ENCODE measurements at places on chromosomes 1 and 21.

- no peak for DNase-seq
Observed at GRCh38 chr1:76084029-76084627, 9.6 kb downstream of the ST6GALNAC3 start.

GRCh38 chr1:16888860-16889816, 6.6 kb upstream of the RNU1-2 start:
- DNase-seq: peak; percentile 29

DNA sequence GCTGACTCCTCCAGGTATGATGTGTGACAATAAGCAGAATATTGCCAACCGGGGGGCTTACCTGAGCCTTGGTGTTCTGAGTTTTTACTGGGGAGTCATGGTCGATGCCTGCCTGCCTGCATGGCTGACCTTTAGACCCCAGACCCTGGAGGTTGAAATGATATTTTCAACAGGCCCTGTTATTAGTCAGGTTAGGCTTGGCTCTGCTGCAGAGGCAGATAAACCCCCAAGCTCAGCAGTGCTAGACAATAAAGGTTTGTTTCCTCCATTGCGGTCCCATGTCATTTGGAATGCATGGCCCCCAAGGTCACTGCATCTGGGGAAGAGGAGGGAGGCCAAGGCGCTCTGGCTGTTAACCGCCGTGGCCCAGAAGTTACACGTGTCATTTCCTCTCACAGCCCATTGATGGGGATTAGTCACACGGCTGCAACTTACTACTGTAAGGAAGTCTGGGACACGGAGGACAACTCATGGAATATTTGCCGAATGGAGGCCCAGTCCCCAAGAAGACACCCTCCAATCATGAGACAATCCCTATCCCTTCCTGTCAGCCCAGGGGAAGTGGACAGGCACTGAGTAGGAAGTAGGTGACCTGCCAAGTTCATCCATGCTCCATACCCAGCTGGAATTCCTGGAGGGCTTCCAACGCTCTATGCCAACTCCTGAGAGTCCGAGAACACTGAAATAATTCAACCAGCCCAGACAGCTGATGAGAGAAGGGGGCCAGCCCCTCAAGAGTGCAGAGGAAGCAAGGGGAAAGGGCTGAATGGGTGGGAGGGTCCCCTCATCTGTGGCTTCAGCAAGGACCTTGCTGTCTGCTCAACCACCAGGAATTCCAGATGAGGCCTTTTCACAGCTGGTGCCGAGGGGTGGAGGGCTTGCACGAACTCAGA, 97.3 kb downstream of the TAS1R2 start:
- DNase-seq: no peak

- no peak for DNase-seq
Observed at GRCh38 chr1:229665912-229666558, 40.0 kb downstream of the URB2 start.

DNA sequence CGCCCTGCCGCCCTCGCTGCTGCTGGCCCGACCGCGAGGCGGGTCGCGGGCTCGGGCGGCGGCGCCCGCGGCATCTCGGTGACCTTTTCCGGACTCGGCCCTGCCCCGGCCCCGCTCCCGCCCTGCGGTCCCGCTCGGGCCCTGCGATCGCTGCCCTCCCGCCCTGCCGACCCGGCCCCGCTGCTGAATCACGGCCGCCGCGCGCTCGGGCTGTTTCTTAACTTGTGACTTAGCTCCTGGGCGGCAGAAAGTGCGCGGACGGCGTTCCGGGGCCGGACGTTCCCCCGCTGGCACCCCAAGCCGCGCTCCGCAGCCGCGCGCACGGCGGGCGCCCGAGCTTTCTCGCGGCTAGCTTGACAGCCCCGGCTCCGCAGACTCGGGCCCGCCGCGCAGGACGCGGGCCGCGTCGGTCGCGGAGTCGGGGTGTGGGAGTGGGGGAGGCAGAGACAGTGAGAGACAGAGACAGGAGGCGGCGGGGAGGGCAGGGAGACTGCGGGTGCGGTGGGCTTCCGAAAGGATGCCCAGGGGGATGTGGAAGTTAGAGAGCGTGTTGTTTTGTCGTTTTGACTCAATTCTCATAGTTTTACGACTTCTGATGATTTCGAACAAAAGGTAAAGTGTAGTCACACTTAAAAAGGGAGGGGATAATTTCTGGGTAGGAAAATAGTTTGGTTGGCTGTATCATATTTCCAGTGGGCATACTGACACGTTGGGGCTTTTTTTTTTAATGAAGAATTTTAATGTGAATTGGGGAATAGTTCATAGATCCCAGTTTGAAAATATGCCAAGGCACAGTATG, 49.8 kb downstream of the PRDM2 start:
- no peak for DNase-seq

DNA sequence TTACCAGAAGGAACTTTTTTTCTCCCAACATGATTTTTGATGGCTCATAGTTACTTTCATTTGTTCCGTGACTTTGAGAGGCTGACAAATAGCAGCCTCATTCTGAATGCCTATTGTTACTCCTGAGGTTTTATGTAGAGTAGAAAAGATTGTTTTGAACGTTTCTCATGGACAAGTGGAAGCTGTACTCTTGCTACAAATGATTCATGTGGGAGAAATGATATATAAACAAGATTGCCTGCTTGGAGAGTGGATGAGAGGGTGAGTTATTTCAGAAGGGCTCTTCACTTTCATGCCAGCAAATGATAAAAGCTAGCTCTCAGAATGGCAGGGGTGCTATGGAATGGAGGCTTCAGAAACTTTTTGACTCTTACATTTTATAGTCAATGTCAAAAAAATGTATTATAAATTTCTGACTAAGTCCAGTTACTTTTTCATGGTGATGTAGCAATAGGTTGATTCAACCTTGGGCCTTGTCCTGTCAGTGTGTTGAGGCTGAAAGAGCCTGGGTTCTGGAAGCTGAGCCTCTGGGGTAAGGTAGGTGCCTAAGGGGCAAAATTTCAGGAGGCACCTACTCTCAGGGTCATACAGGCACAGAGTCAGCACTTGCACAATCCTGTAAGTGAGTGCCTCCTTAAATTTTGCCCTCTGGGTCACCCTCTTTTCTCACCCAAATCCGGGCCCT, 19.4 kb downstream of the JUN start:
- no peak for DNase-seq

- DNase-seq: no peak
Observed at GRCh38 chr21:38322311-38322950, 65.6 kb downstream of the KCNJ15 start.

DNA sequence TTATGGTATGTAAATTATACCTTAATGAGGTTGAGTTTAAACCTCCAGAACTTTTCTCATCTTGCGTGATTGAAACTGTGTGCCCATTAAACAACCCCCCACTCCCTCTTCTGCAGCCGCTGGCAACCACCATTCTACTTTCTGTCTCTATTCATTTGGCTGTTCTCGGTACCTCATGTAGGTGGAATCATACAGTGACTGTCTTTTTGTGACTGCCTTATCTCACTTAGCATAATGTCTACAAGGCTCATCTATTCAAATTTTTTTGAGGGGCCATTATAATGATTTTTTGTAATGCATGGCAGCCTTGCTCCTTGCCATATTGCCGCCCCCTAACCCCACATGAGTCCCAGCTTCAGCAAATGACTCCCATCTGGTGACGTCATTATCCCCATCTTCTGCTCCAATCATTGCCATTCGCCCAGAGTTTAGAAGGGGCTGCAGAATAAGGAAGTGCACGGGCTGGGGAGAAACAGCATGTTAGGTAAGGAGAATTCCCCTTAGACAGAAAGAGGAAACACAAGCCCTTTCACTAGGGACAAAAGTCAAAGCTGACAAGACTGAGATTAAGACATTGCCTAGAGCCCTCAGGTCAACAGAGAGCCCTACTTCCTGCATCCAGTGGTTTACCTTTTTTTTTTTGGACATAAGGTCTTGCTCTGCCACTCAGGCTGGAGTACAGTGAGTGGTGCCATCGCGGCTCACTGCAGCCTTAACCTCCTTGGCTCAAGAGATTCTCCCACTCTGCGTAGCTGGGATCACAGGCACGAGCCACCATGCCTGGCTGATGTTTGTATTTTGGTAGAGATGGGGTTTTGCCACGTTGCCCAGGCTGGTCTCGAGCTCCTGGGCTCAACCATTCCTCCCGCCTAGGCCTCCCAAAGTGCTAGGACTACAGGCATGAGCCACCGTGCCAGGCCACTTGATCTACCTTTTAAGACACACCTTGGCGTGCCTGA, 78.4 kb upstream of the ERRFI1 start:
- DNase-seq: no peak

GRCh38 chr1:5934058-5934884, 58.0 kb downstream of the NPHP4 start:
- DNase-seq: no peak

DNA sequence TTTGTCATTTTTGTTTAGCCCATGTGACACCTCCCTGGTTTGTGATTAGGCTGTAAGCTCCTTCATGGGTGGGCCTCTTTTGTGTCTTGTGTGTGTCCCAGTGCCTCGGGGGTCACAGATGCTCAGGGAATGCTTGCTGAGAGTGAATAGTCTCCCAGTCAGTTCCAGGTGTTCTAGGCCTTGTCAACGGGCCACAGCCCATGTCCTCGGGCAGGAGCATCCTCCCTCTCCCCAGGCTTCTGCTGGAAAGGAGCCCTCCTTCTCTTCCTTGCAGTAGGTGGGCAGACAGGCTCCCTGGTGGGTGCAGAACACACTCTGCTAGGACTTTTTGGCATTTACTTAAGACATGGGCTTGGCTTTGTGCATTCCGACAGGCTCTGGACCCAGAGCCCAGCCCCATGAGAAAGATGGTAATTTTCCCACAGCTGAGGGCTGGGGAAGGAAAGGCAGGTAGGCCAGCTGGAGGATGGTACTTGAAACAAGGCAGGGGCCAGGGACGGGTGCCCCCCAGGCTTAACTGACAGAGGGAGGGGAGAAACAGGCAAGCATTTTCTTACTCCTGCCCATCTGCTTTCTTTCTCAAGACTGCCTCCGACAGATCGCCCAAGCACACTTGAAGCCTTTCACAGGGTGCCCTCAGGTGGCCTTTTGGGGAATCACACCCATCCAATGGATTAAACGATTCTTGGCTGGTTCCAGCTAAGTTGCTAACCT, 7.1 kb upstream of the CPLANE2 start:
- no peak for DNase-seq

DNA sequence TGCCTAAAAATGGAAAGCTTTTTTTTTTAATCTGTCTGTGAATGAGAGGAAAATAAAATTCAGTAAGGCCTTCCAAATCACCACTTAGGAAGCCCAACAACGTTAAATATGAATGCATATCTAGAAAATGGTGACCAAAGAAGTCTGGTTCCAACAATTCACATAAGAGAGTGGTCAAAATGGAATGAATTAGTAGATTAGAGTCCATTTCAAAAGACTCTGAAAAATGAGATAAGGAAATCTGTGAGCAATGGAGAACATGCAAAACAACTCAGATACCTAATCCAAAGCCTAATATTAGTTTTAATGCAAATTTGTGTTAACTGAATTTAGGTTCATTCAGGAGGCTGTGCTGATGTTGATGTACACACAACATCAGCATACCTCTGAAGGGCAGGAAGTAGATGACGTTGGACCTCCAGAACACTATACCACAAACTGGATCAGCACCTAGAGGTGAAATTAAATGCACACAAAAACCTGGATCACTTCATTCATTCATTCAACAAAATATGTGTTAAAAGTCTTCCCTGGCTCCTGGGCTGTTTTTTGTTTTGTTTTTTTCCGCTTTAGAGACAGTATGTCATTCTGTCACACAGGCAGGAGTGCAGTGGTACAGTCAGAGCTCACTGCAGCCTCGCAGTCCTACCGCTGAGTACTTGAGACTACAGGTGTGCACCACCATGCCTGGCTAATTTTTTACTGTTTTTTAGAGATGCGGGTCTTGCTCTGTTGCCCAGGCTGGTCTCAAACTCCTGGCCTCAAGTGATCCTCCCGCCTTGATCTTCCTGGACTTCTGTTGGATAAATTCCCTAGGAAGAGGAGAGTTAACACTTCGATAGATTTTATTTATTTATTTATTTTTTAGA, 4.9 kb upstream of the BRWD1 start:
- no peak for DNase-seq

DNA sequence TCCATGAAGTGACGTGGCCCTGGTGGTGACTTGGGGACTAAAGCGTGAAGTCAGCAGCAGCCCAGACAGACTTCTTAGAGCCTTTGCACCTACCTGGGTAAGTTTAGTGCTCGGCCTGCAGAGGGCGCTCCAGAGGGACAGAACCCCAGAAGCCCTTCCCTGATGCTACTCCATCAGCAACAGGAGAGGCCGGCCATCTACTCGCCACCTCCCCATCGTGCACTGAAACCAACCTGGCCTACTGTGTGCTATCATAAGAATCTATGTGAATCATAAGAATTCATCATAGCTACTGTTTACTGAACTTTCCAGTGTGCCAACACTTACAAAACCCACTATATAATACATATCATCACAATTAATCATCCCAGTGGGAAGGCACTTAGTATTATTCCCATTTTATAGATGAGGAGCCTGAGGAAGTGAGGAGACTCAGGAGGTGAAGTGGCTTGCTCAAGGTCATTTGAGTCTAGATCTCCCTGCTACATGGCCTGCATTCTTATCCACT, 7.9 kb upstream of the EDN2 start:
- no peak for DNase-seq

- no peak for DNase-seq
Observed at GRCh38 chr1:32099426-32099825, 8.4 kb upstream of the KPNA6 start.

DNA sequence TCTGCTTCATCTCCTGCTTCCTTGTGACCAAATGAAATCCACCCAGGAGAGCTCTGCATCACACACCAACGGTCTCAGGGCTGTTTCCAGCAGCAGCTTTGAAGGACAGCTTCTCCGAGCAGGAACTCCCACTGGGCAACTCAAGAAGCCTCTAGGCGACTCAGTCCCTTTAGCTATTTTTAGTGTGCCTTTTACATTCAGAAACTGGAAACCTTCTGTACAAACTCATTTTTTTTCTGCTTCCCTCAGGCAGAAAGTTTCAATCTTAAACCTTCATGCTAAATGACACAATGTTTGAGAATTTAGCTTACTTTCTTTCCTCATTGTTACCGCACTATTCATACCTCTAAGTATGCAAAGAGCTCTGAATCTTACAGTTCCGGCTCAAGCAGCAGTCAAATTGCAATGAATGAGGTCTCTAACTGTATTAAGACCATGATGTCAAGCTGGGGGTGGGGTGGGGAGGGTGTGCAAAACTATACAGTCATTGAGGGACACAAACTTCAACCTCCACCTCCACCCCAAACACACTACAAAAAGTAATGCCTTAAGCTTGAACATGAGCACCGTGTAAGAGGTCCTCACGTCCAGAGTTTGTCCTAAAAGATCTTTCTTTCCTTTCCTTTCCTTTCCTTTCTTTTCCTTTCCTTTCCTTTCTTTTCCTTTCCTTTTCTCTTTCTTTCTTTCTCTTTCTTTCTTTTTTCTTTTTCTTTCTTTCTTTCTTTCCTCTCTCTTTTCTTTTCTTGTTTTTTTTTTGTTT, 16.4 kb upstream of the TARBP1 start:
- DNase-seq: no peak
